ENCODE measurements at places on chromosomes 12 and 14. TPM values are rescaled to one million over a fixed set of nuclear protein-coding genes. Genes with fewer than 3 reads are reported as not detected.

The SLC10A1 gene
- total RNA-seq, result not detected

DNA sequence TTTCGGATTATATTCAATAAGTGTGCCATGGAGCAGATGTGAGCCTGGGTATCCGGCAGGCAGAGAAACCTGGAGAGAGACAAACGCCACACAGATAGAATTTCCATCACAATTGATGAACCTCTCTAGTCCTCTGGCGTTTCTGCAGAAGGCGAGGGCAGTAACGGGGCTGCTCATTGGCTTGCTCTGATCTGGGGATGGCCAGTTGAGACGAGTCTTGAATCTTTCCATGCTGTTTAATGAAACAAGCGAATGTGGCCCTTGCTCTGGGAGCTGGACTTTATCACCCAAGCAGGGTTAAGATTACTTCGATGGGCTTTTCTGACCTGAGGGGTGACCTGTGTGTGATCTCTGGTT, 42.4 kb upstream of the CLMN start:
- no peak for DNase-seq

The TMEM52B gene
- not detected for total RNA-seq

The DCAF11 gene
- total RNA-seq, result 84.7 TPM

All from Right ventricle myocardium inferior (tissue), 1 donor.